A549 treated with AZD2906 at 1 μM for 4 hours (cell line): ENCODE measurements at places on chromosomes 6 and 20. TPM values are rescaled to one million over a fixed set of nuclear protein-coding genes. Genes with fewer than 3 reads are reported as not detected.

Gene TRIM31
- total RNA-seq: 0.58 to 0.82 TPM (median 0.72 TPM) in 5 replicates

Gene FOXA2
- total RNA-seq: 13.0 to 20.1 TPM (median 17.9 TPM) in 5 replicates

Gene NDUFAF5
- total RNA-seq: 26.7 to 36.4 TPM (median 34.0 TPM) in 5 replicates

Gene NKX2-2
- total RNA-seq: not detected in 5 replicates

Gene CD93
- total RNA-seq: 0.01 TPM in 2 of 5 replicates, not detected in the others

Gene IMPG1
- not detected in 5 replicates for total RNA-seq

Gene TOX2
- total RNA-seq: 11.6 to 15.6 TPM (median 13.8 TPM) in 5 replicates

Gene MYLK4
- total RNA-seq: 0.07 to 0.13 TPM (median 0.09 TPM) in 5 replicates

Gene LGSN
- total RNA-seq: 2.2 to 2.4 TPM (median 2.3 TPM) in 5 replicates
